ENCODE measurements at places on chromosomes 7 and 10.

DNA sequence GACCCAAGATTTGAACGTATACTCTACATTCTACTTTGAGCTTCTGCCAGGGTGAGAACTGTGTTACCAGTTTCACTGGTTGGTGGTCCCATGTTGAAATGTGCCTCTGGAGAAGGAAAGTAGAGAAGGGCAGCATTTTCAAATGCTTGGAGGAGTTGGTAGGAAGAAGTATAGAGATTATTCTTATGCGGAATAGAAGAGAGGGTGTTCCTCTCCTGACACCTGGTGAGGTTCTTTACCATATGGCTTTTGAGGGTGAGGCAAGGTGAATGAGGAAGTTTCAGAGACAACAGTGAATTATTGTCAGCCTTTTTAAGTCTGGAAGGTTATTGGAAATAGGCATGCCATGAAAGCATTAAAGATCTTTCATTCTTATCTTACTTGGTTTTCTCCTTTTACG is 34.3 kb downstream of the R3HCC1L start:
- DNase-seq = no peak

DNA sequence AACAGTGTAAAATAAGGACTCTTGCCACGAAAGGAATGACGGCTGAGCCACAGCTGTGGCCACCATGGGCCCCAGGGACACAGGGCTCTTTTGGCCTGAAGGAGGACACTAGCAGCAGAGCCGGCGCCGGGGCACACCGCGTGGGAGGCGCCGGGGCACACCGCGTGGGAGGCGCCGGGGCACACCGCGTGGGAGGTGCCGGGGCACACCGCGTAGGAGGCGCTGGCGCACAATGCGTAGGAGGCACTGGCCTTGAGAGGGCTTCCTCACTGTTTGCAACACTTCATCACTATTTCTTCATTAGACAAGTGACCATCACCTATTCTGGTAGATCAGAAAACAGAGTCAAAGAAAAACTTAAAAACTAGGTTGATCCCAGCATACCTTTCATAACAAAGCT is 23.4 kb downstream of the ESYT2 start:
- DNase-seq = peak; percentile 57

- no peak for DNase-seq
These were observed 1128.5 kb downstream of the TYW1 start for GRCh38 chr7:68125168-68125567.

- DNase-seq = no peak
These were observed 37.3 kb downstream of the PTPRN2 start for GRCh38 chr7:158550394-158550700.

DNA sequence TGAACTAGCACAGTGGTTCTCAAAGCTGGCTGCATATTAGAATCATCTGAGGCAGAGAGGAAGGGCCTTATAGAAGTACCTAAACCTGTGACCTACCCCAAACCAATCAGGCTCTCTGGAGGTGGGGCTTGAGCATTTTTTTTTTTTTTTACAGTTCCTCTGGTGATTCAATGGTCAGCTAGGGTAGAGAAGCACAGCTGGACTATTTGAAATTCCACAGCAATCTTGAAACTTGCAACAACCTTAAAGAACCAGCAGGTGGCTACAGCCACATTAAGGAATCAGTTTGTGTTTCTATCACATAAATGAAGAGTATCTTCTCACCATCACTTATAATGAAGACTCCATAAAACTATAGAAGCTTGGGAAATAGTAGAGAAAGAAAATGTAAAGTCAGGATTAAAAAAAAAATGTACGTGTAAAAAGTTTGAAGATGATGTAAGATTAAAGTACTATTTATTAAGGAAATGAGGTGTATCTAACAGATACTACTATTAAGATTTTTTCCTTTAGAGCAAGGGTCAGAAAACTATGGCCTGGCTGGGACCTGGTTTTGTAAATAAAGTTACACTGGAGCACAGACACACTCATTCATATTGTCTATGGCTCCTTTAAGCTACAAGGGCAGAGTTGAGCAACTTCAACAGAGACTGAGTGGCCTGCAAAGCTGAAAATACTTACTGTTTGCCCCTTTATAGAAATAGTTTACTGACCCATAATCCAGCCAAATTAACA is 3.8 kb downstream of the RTKN2 start:
- DNase-seq = peak; percentile 96

DNA sequence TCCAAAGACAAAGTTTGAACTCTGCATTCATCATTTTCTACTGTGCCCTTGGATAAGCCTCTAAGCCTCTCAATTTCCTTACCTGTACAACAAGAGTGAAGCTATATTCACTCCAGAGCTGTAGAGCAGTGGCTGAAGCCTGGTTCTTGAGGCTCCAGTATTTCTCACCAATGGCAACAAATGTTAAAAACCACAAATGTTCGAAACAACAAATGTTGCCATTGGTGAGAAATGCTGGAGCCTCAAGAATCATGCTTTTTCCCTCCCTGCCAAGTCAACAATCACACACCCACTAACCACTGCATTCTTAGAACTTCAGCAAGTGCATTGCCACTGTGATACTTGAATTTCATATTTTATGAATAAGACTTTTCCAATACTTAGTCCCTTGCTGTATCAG is 237.9 kb downstream of the TMEM26 start:
- no peak for DNase-seq

DNA sequence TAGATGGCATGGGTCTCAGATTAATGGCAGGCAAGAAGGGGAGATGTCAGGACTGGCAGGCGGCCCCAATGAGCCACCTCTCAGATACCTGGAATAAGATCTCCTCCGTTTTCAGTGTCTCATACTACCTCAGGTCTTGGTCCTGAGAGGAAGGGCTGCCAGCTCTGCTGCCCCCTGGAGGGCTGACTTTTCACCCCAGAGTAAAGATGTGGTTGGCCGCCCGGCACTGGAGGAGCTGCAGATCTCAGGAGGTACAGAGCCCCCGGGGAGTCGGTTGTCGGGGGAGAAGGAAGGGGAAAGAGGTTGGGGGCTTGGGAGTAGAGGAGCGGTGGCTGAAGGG is 642 bp upstream of the COL13A1 start:
- peak; percentile 95 for DNase-seq

DNA sequence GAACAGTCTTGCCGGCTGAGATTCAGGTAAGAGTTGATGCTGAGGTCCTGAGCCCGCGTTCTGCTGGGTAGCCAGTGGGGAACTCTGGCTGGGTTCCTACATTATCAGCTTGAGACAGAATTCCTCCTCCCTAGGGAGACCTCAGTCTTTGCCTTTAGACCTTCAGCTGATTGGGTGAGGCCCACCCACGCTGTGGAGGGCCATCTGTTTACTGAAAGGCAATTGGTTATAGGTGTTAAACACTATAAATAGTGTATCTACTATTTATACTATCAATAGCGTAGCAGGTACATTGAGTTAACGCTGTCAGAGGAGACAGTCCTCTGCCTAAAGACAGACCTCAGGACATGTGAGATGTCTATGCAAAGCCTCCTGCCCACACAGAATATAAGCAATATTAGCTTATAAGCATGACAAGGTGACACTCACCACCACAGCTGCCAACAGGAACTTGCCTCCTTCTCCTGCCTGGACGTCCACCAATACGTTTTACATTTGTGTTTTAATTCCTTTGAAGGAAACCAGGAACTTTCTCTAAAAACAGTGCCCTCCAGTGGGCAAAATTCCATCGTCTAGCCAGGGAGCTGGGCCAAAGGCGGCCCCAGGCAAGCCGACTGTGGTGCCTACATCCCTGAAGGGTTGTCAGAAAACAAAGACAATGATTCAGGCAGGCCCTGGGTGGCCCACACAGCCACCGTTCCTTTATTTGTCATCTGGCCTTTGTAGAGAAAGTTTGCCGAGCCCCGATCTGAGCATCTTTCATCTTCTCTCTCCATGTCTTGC is 58.8 kb downstream of the INSIG1 start:
- DNase-seq = peak; percentile 65

DNA sequence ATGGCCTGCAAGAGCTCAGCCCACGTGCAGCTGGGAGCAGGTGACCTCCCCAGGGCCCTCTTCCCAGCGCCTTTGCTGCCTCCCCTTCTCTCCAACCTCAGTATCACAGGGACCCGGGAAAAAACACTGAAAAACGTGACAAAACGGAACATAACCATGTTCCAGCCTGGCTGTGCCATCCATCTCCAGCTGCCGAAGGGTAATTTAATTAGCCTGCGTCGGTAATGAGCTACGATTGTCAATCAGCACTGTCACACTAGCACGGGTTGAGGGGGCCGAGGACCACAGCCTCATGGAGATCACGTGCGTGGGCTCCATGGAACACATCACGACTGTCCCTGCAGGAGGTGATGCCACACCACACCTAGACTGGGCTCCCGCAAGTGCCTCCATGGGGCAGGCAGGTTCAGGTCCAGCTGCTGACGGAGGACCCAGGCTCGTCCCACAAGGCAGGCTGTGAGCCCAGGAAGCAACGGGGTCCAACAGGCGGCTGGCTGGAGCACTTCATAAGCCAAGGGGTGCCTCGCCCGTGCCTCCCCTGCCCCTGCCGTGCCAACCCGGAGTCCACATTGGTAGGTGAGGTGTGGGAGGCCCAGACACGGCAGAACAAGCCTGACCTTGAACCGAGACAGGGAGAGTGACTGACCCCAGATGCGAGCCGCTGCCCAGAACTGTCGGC is 199.5 kb downstream of the ELFN1 start:
- DNase-seq = no peak

- DNase-seq = no peak
These were observed 195.1 kb downstream of the HECW1 start for GRCh38 chr7:43307522-43307921.

- DNase-seq = peak; percentile 7
These were observed 176.2 kb downstream of the WDR11 start for GRCh38 chr10:121027371-121027770.

- DNase-seq = peak; percentile 44
These were observed 129.4 kb upstream of the ZNF746 start for GRCh38 chr7:149626972-149627371.

GRCh38 chr7:66379542-66380160 is 174.5 kb downstream of the TPST1 start:
- peak; percentile 14 for DNase-seq

- DNase-seq = peak; percentile 95
These were observed 178.3 kb downstream of the CDCA7L start for GRCh38 chr7:21767300-21767900.

GRCh38 chr10:11106621-11107374 is 89.1 kb downstream of the CELF2 start:
- peak; percentile 60 for DNase-seq

Measured in mesendoderm (in vitro differentiated cells).